Muscle of arm (tissue), 14 donors: ENCODE measurements at places on chromosomes 1 and 21. TPM values are rescaled to one million over a fixed set of nuclear protein-coding genes. Genes with fewer than 3 reads are reported as not detected.

SERPINC1 gene
- not detected for polyA plus RNA-seq

PRAMEF5 gene
- not detected for polyA plus RNA-seq

IL24 gene
- not detected for polyA plus RNA-seq

SPRR1A gene
- polyA plus RNA-seq: 2.0 TPM

LCE1A gene
- not detected for polyA plus RNA-seq

SPRR3 gene
- polyA plus RNA-seq: 41.0 TPM

ECE1 gene
- 28.7 TPM for polyA plus RNA-seq

CAPZB gene
- 238 TPM for polyA plus RNA-seq

PALMD gene
- polyA plus RNA-seq: 80.9 TPM

HPDL gene
- 2.1 TPM for polyA plus RNA-seq

SUSD4 gene
- 3.7 TPM for polyA plus RNA-seq

UTS2 gene
- not detected for polyA plus RNA-seq

GRCh38 chr1:6591222-6591621 is 11.4 kb downstream of the ZBTB48 start:
- DNase-seq: no peak

GRCh38 chr1:59285691-59286090 is 11.2 kb upstream of the FGGY start:
- no peak for DNase-seq

GRCh38 chr1:183000167-183000962 is 22.9 kb upstream of the LAMC1 start:
- DNase-seq: no peak

GRCh38 chr1:36463463-36463802 is 751 bp downstream of the MRPS15 start:
- no peak for DNase-seq

- DNase-seq: no peak
Measured at GRCh38 chr1:168373869-168374268, 93.2 kb downstream of the TBX19 start.

DNA sequence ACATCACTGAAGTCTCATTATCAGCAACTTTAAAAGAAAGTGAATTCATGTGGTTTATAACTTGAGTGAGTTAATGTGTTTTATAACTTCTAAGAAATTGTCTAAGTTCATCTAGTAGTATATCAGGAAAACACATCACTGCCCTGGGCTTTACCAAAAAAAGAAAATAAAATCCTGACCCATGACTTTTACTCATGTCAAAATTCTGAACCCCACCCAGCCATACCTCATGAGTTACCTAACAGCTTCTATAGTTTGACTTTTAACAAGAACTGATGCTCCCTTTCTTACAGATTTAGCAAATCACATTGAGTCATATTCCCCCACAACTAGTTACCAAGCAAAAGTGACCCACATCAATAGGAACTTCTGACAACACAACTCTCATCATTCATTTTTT is 57.4 kb downstream of the ESRRG start:
- no peak for DNase-seq

DNA sequence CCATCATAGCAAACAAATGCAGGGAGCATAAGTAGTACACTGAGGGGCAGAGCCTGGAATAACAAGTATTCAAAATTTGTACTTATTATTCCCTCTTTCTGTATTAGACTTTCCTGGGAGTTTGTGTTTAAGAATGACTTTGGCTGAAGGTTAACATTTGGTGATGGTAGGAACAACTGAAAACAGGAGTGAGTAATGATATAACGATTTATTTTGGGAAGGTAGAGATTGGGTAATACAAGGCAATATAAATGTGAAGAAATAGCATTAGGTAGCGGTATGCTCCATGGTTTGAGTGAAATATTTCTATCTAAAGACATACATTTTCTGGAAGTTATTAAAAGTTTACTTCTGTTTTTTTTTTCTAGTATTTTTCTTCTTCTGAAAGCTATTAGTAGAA is 18.5 kb upstream of the C1orf21 start:
- DNase-seq: no peak

GRCh38 chr1:92543131-92544055 is 56.7 kb upstream of the GFI1 start:
- DNase-seq: no peak

DNA sequence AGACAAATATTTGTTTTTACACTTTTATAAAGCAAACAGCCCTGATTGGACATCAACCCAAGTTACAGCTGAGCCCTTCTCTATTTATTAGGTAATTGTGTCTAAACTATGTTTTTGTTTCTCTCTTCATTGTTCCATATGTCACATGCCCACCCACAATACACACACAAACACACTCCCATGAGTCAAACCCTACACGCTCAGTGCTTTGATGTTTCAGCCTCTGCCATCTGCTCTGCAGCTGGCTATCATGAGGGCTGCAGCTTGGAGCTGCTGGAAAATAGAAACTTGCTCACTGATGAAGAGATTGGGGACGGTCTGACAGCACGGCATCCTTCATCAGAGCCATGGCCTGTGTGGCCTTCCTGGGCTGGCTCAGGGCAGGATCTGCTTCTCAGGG is 41.7 kb downstream of the PSMG1 start:
- no peak for DNase-seq

DNA sequence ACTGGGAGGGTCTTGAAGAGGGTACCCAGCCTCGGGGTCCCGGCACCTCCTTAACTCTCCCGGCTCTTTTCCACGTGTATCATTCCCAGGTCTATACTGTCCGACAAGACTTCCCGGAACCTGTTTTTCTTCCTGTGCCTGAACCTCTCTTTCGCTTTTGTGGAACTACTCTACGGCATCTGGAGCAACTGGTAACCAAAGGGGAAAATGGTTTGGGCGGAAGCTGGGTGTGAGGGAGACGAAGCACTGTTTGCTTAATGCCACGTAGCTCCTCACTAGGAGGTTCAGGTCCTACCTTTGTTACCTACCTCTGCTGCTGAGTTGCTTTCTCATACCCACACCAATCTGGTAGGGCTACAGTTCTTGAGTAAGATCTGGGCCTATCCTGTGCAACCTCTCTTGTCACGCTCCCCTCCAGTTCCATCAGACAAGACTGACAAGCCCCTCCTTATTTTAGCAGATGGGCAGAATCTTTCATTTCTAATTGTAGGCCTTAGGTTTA is 642 bp downstream of the SLC30A7 start:
- DNase-seq: peak; percentile 48

- no peak for DNase-seq
Measured at GRCh38 chr21:16568244-16568643, 838.5 kb downstream of the USP25 start.

DNA sequence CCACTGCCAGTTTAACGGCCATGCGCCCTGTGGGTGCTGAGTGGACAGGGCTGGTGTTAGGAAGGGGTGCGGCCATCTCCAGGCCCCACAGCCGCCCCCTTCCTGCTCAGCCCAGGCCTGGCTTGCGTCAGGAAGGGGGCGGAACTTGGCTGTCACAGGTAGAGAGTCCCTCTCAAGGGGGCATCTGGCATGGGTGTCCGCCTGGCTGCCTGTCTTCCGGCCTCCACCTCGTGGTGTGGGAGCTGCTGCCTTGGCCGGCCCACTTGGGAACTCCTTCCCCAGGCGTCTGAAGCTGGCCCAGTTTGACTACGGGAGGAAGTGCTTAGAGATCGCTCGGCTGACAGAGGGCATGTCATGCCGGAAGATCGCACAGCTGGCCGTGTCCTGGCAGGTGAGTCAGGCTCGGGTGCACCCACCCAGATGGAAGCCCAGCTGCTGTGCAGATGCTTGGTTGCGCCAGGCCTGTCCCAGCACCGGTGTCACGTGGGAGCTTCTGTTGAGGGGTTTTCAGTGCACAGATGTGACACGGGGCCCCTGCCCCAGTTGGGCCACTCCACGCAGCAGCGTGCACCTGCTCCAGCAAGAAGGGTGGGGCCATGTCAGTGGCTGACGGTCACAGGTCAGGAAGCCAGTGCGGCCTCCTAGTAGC is 9.1 kb upstream of the ATAD3B start:
- no peak for DNase-seq

DNA sequence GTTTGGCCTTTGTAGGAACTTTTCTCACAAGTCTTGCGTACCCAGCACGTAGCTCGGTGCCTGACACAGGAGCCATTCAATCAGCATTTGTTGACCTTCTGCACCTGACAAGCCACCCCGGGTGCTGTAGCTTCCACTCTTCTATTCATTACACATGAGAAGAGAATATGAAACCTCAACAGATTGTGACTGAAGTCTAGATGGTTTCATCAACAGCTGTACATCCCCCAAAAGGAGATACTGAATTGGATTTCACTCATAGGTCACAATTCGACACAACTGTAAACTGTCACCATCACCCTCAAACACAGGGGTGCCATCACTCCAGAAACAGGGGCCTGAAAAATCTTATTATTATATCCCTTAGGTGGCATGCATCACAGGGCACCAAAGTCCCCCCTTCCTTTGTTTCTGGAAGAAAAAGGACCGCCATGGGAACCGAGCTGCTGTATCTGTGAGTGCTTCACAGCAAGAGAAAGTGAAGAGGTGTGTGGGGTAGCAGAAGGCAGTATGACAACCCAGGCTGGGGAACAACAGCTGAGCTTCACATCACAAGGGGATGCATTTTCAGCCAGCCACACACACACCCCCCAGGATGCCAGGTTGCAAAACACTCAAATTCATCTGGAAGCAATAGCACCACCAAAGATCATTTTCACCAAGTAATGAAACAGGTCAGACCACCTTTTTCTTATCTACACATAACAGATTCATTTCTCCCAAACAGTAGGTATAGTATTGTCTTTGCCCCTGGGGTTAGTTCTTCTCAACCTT is 225.7 kb downstream of the TOMM20 start:
- DNase-seq: no peak

GRCh38 chr1:111475701-111476100 is 1.9 kb downstream of the C1orf162 start:
- no peak for DNase-seq

- peak; percentile 63 for DNase-seq
Measured at GRCh38 chr1:1033009-1033587, 13.2 kb downstream of the AGRN start.

- DNase-seq: no peak
Measured at GRCh38 chr1:18479454-18479853, 1.3 kb upstream of the KLHDC7A start.

GRCh38 chr1:97140611-97141010 is 419.0 kb downstream of the PTBP2 start:
- no peak for DNase-seq

DNA sequence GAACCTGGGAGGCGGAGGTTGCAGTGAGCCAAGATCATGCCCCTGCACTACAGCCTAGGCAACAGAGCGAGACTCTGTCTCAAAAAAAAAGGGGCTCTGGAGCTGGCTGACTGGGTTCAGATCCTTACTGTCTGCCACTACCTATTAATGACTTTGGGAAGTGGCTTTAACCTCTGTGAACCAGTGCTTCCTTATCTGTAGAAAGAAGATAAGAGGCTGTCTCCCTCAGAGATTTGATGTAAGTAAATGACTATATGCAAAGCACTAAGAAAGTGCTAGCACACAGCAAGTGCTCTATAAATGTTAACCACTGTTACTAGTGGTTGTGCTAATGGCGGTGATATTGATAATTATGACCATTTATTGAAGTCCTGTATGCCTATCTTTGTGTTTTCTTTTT is 94.6 kb downstream of the VPS13D start:
- DNase-seq: no peak

DNA sequence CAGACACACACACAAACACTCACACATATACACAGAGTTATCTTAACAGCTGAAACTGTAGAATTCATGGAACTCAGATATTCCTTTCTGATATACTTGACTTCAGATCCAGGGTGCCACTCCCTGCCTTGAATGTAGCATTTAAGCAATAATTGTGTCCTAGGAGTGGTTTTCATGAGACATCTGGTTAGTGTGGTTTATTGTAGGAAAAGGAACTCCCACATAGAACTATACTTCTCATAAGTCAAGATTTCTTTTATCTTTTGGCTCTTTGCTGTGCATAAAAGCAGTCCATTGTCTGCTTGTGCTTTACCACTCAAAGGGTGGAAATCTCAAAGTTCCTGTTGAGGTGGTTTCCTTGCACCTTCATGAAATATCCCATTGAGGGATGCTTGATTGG is 272.6 kb upstream of the SGIP1 start:
- no peak for DNase-seq

GRCh38 chr1:16233431-16233830 is 3.6 kb downstream of the CPLANE2 start:
- no peak for DNase-seq

- no peak for DNase-seq
Measured at GRCh38 chr1:5161372-5161771, 507.0 kb downstream of the AJAP1 start.

DNA sequence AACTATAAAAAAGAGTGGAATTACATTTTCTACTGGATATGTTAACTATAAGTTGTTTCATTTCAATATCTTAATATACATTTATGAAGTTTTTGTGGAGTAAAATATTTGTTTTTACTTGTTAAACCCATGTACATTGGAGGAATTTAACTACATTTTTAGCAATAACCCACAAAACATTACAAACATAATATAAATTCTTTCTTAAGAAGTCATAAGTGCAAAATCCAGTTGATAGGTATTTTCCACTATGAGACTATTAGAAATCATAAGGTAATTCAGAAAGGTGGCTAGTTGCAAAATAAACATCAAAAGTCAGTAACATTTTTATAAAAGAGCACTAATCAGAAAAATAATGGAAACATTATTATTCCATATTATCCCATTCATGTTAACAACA is 73.9 kb upstream of the RRP15 start:
- DNase-seq: no peak

- DNase-seq: no peak
Measured at GRCh38 chr1:202210385-202210784, 16.8 kb downstream of the LGR6 start.

DNA sequence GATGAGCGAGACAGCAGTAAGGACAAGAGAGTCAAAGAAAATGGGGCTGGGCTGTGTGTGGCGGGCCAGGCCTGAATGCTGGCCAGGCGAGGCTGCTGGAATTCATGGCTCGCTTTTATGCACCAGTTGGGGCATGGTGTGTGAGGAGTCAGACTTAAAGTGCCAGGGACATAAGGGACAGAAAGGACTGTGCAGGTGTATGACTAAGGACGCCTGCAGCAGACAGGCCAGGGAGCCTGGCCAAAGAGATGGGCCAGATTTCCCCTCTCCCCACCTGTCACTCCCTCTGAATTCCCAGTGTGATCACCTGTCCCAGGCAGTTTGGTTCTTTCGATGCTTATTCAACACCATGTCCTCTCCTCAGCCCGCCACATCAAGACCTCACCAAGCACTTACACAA is 16.9 kb upstream of the SMIM12 start:
- no peak for DNase-seq

GRCh38 chr1:173100476-173101107 is 49.9 kb upstream of the TNFSF18 start:
- no peak for DNase-seq
